ENCODE measurements at places on chromosomes 1 and 21.

DNA sequence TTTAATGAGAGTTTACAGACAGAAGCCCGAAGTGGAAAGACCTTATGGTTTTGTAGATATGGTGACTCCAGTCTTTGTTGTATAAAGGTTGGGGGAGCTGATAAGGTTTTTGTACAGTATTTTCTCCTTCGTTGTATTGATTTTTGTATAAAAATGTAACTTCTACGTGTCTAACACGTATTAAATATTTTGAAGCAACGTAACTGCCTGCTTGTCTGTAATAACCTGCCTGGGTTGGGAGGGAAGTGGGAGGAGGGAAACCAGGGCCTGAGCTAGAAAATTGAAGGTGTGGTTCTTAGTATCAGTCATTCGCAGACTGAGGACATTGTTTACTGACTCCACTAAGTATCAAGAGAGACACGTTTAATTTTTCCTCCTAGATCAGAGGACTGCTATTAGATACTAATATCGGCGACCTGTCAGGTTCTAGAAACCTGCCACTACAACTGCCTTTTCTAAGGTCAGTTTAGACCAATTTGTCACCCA, 2.2 kb downstream of the IER5 start:
- DNase-seq = no peak

- DNase-seq = no peak
These were observed 130.3 kb downstream of the ROR1 start for GRCh38 chr1:63903947-63904610.

- peak; percentile 77 for DNase-seq
These were observed 4.4 kb downstream of the AK2 start for GRCh38 chr1:33032126-33032869.

- DNase-seq = no peak
These were observed 9.5 kb downstream of the TFF3 start for GRCh38 chr21:42305707-42306147.

- DNase-seq = no peak
These were observed 48.8 kb downstream of the ARHGEF10L start for GRCh38 chr1:17588048-17588871.

GRCh38 chr1:26844424-26845196, 18.1 kb downstream of the ZDHHC18 start:
- no peak for DNase-seq

- DNase-seq = no peak
These were observed 29.1 kb upstream of the PLA2G4A start for GRCh38 chr1:186799689-186800054.

DNA sequence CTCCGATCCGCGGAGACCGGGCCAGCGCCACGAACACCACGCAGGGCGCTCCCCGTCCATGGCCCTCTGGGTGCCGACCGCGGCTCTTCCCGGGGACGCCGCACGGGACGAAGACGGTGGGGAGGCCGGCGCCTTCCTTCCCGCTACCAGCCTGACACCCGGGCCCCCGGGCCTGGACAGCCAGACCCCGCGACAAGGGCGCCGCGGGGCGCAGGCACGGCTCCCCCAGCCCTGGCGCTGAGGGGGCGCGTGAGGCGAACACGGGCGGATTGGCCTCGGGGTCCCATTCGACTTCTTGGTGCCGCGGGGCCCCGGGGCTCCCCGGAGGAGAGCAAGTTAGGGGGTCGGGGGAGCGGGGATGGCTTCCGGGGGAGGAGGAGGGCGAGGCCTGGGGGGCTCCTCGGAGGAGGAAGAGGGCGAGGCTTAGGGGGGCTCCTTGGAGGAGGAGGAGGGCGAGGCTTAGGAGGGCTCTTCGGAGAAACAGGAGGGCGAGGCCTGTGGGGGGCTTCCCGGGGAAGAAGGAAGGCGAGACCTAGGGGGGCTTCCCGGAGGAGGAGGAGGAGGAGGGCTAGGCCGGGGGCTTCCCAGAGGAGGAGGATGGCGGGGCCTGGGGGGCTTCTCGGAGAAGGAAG, 537 bp upstream of the KLHL17 start:
- DNase-seq = no peak

DNA sequence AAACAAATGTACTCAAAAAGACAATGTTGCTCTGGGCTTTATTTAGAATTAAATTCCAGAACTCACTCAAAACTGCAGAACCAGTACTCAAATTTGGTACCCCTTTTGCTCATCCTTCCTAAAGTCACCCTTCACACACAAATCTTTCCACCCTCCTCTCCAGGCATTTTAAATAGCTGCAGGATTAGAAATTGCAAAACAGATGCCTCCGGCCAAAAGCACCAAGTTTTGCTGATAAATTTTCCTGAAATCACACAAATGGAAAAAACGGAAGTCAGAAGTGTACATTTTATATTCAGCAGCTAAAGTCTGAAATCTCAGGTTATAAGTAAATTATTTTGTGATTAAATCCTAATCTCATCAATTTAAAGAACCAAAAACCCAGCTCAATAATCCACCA, 147.0 kb downstream of the NRIP1 start:
- DNase-seq = no peak

- DNase-seq = no peak
These were observed 14.7 kb upstream of the RGS2 start for GRCh38 chr1:192793983-192794767.

- no peak for DNase-seq
These were observed 34.4 kb upstream of the ID3 start for GRCh38 chr1:23593556-23594148.

- no peak for DNase-seq
These were observed 15.4 kb upstream of the NASP start for GRCh38 chr1:45568421-45568820.

GRCh38 chr21:45259206-45259840, 28.4 kb downstream of the POFUT2 start:
- DNase-seq = no peak

DNA sequence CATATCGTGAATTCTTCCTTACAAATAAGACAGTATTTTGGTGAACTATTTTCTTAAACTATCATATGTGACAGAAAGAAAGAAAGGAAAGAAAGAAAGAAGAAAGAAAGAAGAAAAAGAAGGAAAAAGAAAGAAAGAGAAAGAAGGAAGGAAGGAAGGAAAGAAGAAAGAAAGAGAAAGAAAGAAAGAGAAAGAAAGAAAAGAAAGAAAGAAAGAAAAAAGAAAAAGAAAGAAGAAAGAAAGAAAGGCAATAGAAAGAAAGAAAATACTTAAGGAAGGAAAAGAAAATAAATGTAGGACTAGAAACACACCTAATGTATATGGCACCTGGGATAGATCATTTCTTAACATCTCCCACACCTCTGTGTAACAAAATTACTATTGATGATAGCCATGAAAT, 120.4 kb downstream of the PLA2G4A start:
- no peak for DNase-seq

DNA sequence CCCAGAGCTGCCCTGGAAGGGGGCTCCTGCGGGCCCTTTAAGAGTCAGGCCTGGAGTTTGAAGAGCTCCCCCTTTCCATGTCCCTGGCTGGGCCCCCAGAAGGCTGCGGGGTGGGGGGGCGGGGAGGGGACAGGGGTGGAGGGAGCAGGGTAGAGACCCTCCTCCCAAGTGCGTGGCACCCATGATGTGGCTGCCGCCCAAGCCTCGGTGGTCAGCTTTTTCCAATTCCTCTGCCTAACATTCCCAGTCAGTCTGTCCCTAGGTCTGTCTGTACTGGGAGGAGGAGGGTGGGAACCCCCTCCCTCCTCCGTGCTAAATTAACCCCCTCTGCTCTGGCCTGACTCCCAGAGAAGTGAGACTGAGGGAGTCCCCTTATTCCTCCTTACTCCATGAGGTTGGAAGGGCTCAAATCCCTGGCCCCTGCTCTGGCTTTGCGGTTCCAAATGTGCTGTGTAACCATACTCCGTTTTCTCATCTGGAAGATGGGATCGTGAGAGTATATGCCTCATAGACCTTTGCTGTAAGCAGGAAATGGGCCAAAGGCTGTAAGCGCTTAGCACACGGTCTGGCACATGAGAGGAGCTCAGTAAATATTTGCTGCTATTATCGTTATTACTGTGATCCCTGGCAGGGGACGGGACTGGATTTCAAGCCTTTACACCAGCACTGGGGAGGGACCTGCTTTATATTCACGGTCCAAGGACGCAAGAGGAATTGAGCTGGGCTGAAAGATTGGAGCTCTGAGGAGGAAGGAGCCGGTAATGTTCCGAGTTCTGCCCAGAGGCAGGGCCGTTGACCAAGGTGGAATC, 658 bp upstream of the COL16A1 start:
- DNase-seq = no peak

- no peak for DNase-seq
These were observed 215.0 kb downstream of the KCNT2 start for GRCh38 chr1:196393282-196393681.

GRCh38 chr1:201212056-201212455, 21.4 kb downstream of the IGFN1 start:
- no peak for DNase-seq

- no peak for DNase-seq
These were observed 166.8 kb upstream of the IVNS1ABP start for GRCh38 chr1:185483664-185484450.

- no peak for DNase-seq
These were observed 34.3 kb downstream of the FAM78B start for GRCh38 chr1:166132496-166132895.

- DNase-seq = no peak
These were observed 41.4 kb upstream of the COL6A2 start for GRCh38 chr21:46056450-46056903.

GRCh38 chr1:229205854-229206253, 65.1 kb upstream of the RAB4A start:
- no peak for DNase-seq

DNA sequence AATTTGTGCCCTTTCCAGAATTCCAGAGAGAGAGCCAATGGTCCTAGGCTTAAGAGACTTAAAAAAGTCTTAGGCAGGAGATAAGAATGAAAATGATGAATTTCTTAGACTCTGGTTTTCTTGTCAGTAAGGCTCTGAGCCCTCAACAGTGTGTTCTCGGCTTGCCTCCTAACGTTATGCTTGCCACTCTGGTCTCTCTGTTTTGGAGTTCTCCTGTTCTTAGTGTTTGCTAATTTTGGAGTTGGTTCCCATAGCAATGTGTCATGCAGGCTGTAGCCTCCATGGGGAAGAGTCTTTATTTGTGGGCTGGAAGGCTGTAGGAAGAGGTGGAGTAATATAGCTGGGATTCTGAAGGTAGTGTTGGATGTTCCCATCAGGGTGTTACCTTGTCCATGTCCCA, 19.9 kb downstream of the TBX19 start:
- DNase-seq = no peak

GRCh38 chr1:89047734-89048133, 17.3 kb downstream of the GBP1 start:
- no peak for DNase-seq

GRCh38 chr1:57986432-57986831, 560.1 kb downstream of the OMA1 start:
- peak; percentile 7 for DNase-seq

GRCh38 chr1:62194651-62195544, at the start of gene L1TD1:
Gene L1TD1 (plus strand): TSS chr1:62194849. CDS start chr1:62206629, 11,780 bp downstream.
- no peak for DNase-seq

DNA sequence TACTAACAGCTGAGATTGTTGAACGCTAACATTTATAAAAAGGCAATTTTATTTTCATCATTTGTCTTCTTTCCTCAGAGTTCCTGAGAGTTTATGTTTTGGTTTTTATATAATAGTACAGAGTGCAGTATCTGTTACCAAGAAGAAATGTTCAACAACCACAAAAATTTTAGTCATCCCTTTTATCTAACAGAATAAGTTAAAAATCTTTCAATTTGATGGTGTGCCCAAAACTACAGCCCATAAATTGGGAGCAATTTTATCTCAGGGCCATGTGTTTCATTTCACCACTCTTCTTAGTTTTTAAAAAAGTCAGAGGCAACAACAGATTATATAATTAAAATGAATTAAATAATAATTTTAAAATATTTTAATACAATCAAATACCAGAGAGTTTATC, 37.1 kb downstream of the NEXN start:
- no peak for DNase-seq

- DNase-seq = no peak
These were observed 170.0 kb downstream of the LTN1 start for GRCh38 chr21:28822486-28823335.

- DNase-seq = no peak
These were observed 25.0 kb downstream of the MCOLN2 start for GRCh38 chr1:84971957-84972356.

All from SIG-M5 (cell line).